ENCODE measurements at places on chromosomes 13 and 19.

GRCh38 chr13:111177921-111178320 is 62.8 kb downstream of the ARHGEF7 start:
- peaks cover 3% of the 10 kb centered on the region for H3K36me3 ChIP-seq
- H3K27ac ChIP-seq: peak overlapping the region; percentile 49
- H3K27me3 ChIP-seq: no peaks in the 10 kb centered on the region
- DNase-seq: no peak

DNA sequence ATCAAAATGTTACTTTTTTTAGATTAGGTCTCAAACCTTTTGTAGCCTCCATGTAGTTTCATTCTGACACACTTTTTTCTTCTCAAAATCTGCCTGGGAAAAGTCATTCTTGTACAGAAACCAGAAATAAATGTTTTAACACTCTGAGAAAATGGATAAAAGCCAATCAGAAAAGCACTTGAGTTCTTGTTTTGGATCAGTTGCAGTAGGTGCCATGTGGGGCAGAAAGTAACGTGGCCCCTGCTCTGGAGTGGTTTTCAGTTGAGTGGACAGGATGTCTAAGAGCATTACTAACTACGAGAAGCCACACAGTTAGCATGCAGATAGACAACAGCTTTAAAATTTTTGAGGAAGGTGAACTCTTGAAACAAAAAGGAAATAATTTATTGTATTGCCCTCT is 19.1 kb downstream of the GPR183 start:
- no peaks in the 10 kb centered on the region for H3K36me3 ChIP-seq
- H3K4me1 ChIP-seq: peaks cover 7% of the 10 kb centered on the region
- DNase-seq: no peak
- H3K27me3 ChIP-seq: no peaks in the 10 kb centered on the region
- H3K4me3 ChIP-seq: no peak overlapping the region
- no peak overlapping the region for H3K27ac ChIP-seq

DNA sequence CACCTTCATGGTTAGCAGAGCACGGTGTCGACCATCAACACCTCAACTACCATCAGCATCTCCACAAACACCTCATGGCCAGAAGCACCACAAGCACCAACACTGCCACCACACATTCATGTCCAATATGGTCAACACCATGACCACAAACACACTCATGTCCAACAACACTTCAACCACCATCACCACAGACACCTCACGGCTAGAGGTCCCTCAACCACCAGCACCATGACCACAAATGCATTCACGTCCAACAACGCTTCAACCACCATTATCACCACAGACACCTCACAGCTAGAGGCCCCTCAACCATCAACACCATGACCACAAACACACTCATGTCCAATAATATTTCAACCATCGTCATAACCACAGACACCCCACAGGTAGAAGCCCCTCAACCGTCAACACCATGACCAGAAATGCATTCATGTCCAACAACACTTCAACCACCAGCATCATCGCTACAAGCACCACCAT is 10.2 kb downstream of the TRAPPC5 start:
- H3K27ac ChIP-seq: no peak overlapping the region
- H3K36me3 ChIP-seq: no peaks in the 10 kb centered on the region
- no peak for DNase-seq
- no peaks in the 10 kb centered on the region for H3K27me3 ChIP-seq
- no peaks in the 10 kb centered on the region for H3K4me1 ChIP-seq
- H3K4me3 ChIP-seq: no peak overlapping the region

- H3K36me3 ChIP-seq: no peaks in the 10 kb centered on the region
- no peak for DNase-seq
- H3K27me3 ChIP-seq: no peaks in the 10 kb centered on the region
- no peak overlapping the region for H3K4me3 ChIP-seq
- H3K4me1 ChIP-seq: no peaks in the 10 kb centered on the region
These were observed 474.2 kb upstream of the SLC10A2 start for GRCh38 chr13:103540382-103540765.

GRCh38 chr19:53157626-53158025 is 1.2 kb downstream of the ZNF347 start:
- peak overlapping the region; percentile 64 for H3K4me3 ChIP-seq
- no peaks in the 10 kb centered on the region for H3K36me3 ChIP-seq

DNA sequence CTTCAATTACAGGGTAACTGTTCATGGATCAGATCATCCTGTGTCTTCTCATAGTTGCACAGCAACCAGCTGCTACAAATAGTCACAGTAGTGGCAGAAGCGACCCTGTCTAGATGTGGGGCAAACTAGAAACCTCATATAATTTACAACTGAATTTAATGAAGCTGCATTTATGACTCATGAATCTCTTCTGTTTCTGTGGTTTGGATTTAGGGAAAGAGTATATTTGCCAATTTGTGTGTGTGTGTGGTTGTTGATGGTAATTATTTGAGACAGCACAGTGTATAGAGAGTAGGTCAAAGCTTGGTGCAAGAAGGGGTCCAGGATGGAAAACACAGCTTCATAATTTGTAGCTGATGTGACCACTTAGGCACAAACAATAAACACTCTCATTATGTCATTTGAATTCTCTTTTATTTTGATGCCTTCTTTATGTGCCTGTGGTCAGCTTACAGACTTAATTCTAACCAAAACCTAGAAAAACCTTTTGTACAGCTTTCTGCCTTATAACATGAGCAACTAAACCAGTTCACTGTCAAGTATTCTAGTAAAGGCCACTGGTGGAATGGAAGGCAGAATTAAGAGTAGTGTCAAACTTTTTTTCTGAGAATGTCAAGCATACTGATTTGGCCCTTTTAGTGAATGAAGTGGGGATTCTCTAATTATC is 218.1 kb downstream of the TBC1D4 start:
- no peak overlapping the region for H3K27ac ChIP-seq
- no peak for DNase-seq
- H3K4me1 ChIP-seq: no peaks in the 10 kb centered on the region
- H3K36me3 ChIP-seq: no peaks in the 10 kb centered on the region
- H3K4me3 ChIP-seq: no peak overlapping the region

GRCh38 chr19:13037161-13037560 is 41.9 kb downstream of the NFIX start:
- no peaks in the 10 kb centered on the region for H3K36me3 ChIP-seq
- peaks cover 18% of the 10 kb centered on the region for H3K4me1 ChIP-seq
- peaks cover 3% of the 10 kb centered on the region for H3K27me3 ChIP-seq
- H3K27ac ChIP-seq: no peak overlapping the region
- no peak for DNase-seq

DNA sequence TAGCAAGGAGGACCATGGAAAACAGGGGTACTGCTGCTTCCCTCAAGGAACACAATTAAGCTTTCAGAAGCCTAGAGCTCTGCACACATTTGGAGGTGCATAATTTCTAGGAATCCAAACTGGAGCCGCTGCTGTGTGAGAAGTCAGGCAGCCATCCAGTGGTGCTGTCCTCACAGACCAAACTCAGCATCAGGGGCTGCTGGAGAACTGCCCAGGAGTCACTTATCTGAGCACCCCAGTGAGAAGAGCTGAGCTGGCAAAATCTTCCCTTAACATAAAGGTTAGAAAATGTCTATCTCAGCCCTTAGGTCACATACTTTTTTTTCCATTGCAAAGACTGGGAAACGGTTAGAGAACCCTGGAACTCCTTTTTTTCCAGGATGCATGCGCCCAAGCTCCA is 72.8 kb downstream of the ATP7B start:
- no peak for DNase-seq
- no peak overlapping the region for H3K27ac ChIP-seq
- H3K4me1 ChIP-seq: no peaks in the 10 kb centered on the region
- no peaks in the 10 kb centered on the region for H3K27me3 ChIP-seq
- H3K4me3 ChIP-seq: no peak overlapping the region

DNA sequence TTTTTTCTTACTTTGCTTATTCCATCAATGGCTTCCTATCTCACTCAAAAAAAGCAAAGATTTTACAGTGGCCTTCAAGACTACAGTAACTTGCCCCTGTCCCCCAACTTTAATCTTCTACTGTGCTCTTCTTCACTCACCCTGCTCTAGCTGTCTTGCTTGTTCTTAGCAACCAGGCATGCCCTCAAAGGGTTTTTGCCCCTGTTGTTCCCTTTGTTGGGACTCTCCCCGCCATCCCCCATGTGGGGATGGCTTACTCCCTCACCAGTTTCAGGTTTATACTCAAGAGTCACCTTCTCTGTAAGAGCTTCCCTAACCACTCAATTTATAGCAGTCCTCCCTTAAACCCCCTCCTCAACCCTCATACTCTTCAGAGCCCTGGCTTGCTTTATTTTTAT is 5.4 kb downstream of the MTMR6 start:
- no peaks in the 10 kb centered on the region for H3K36me3 ChIP-seq
- no peak overlapping the region for H3K4me3 ChIP-seq
- no peak for DNase-seq
- no peaks in the 10 kb centered on the region for H3K4me1 ChIP-seq
- no peak overlapping the region for H3K27ac ChIP-seq
- H3K27me3 ChIP-seq: no peaks in the 10 kb centered on the region

GRCh38 chr13:59197397-59197796 is 966.3 kb downstream of the DIAPH3 start:
- no peaks in the 10 kb centered on the region for H3K4me1 ChIP-seq
- no peak for DNase-seq
- no peaks in the 10 kb centered on the region for H3K36me3 ChIP-seq
- H3K27me3 ChIP-seq: no peaks in the 10 kb centered on the region
- H3K4me3 ChIP-seq: no peak overlapping the region

DNA sequence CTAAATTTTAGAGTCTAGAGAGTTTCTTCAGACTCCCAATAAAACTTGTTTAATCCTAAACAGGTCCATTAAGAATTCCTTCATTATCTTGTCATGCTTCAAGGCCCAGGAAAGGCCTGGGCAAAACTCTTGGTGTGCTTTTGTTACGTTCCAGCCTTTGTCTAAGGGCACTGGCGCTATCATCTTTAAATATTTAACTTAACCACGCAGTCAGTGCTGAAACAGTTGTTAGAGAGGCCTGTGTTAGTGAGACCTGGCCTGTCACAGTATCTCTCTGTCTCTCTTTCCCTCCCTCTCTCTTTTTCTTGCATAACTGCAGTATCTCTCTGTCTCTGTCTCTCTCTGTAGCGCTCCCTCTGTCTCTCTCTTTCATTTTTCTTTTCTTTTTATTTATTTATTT is 8.2 kb upstream of the OR1M1 start:
- no peak overlapping the region for H3K27ac ChIP-seq
- no peak overlapping the region for H3K4me3 ChIP-seq
- no peaks in the 10 kb centered on the region for H3K4me1 ChIP-seq
- H3K36me3 ChIP-seq: no peaks in the 10 kb centered on the region
- no peaks in the 10 kb centered on the region for H3K27me3 ChIP-seq

- no peak overlapping the region for H3K27ac ChIP-seq
- H3K27me3 ChIP-seq: no peaks in the 10 kb centered on the region
- peaks cover 11% of the 10 kb centered on the region for H3K36me3 ChIP-seq
- no peak overlapping the region for H3K4me3 ChIP-seq
- no peak for DNase-seq
These were observed 14.0 kb upstream of the TMPRSS9 start for GRCh38 chr19:2345794-2346663.

GRCh38 chr19:58409010-58409790 is 751 bp downstream of the ZNF584 start:
- H3K27me3 ChIP-seq: no peaks in the 10 kb centered on the region
- peak overlapping the region; percentile 59 for H3K4me3 ChIP-seq
- peak overlapping the region; percentile 45 for H3K27ac ChIP-seq
- peaks cover 12% of the 10 kb centered on the region for H3K4me1 ChIP-seq

DNA sequence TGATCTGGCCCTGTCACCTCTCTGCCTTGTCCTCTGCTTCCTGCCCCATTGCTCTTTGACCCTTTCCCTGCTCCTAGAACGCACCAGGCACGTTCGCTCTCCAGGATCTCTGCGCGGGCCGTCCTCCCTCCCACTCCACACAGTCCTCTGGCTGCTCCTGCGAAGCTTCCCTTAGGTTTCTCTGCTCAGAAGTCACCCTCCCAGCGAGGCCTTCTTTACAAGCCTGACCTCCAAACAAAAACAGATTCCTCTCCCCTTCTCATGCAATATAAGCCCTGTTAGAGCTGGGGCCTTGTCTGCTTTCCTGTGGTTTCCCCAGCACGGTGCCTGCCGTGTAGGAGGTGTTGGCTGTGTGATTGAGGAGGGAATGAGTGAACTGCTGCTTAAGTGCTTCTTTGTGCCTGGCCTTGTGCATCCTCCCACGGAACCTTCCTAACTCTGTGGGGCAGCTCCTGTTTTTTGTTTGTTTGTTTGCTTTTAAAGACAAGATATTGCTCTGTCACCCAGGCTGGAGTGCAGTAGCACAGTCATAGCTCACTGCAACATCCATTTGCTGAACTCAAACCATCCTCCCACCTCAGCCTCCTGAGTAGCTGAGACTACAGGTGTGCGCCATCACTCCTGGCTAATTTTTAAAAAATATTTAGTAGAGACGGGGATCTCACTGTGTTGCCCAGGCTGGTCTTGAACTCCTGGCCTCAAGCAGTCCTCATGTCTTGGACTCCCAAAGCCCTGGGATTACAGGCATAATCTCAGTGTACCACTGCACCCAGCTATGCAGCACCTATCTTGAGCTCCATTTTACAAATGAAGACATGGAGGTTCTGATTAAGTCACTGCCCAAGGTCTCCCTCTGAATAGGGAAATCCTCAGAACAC is 82.0 kb downstream of the SIPA1L3 start:
- H3K36me3 ChIP-seq: no peaks in the 10 kb centered on the region
- no peaks in the 10 kb centered on the region for H3K4me1 ChIP-seq
- H3K27me3 ChIP-seq: no peaks in the 10 kb centered on the region
- no peak overlapping the region for H3K27ac ChIP-seq
- no peak overlapping the region for H3K4me3 ChIP-seq

DNA sequence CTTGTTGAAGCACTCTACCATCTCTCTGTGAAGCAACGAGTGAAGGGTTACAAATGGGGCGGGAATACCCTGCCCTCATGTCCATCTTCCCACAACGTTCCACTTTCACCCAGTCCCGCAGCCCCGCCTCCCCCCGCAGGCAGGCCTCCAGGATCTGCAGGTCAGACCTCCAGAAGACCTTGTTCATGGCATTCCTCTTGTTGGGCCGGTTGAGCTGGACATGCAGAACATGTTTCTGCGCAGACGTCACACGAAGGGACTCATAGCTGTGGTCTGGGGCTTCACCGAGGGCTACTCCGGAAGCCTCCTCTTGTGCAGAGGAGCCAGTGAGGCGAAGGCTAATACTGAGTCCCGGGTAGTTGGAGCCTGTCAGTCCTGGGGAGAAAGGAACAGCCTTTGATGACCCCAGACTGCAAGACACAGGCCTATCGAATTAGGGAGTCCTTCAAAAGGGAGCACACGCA is 420 bp downstream of the ECH1 start:
- H3K4me3 ChIP-seq: peak overlapping the region; percentile 94
- peaks cover 26% of the 10 kb centered on the region for H3K36me3 ChIP-seq
- no peaks in the 10 kb centered on the region for H3K27me3 ChIP-seq
- DNase-seq: peak; percentile 90

GRCh38 chr19:926589-927350 is 935 bp downstream of the ARID3A start:
- DNase-seq: peak; percentile 91
- no peaks in the 10 kb centered on the region for H3K36me3 ChIP-seq
- H3K27me3 ChIP-seq: no peaks in the 10 kb centered on the region
- peak overlapping the region; percentile 64 for H3K4me3 ChIP-seq
- H3K27ac ChIP-seq: peak overlapping the region; percentile 84

- H3K4me1 ChIP-seq: no peaks in the 10 kb centered on the region
- H3K36me3 ChIP-seq: no peaks in the 10 kb centered on the region
- H3K27ac ChIP-seq: no peak overlapping the region
- DNase-seq: no peak
These were observed 11.9 kb upstream of the ATF5 start for GRCh38 chr19:49916839-49917733.
